ENCODE measurements at places on chromosomes 3 and 15. TPM values are rescaled to one million over a fixed set of nuclear protein-coding genes. Genes with fewer than 3 reads are reported as not detected.

GRCh38 chr3:69181592-69182211 is 59.3 kb upstream of the LMOD3 start:
- peaks cover 10% of the 10 kb centered on the region for H3K4me1 ChIP-seq
- H3K27ac ChIP-seq, result no peak overlapping the region
- H3K27me3 ChIP-seq, result no peaks in the 10 kb centered on the region

GRCh38 chr3:169542331-169542751 is 121.2 kb downstream of the MECOM start:
- no peak for DNase-seq
- H3K4me3 ChIP-seq, result no peak overlapping the region
- peaks cover 4% of the 10 kb centered on the region for H3K4me1 ChIP-seq
- H3K36me3 ChIP-seq, result no peaks in the 10 kb centered on the region
- H3K27ac ChIP-seq, result no peak overlapping the region

DNA sequence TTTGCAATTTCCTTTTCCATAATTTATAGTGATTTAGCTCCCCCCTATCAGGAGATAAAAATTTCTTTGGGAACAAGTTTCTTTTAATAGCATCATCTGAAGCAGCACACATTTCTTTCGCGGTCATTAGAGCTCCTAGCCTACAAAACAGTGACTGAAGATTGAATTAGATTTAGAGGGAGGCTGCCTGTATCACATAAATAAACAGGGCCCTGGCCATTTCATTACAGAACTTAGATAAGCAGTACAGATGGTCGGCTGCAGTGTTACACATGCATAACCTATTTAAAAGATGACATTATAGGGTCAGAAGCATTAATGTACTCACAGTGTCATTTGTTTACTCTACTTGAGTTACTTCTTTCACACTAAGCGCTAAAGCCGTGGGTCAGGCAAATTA is 81.4 kb upstream of the SLC25A26 start:
- DNase-seq, result no peak
- no peaks in the 10 kb centered on the region for H3K27me3 ChIP-seq
- H3K4me3 ChIP-seq, result no peak overlapping the region

GRCh38 chr15:34085746-34086145 is 15.9 kb downstream of the EMC7 start:
- no peak overlapping the region for H3K27ac ChIP-seq
- no peaks in the 10 kb centered on the region for H3K27me3 ChIP-seq
- H3K4me3 ChIP-seq, result no peak overlapping the region
- H3K4me1 ChIP-seq, result no peaks in the 10 kb centered on the region

DNA sequence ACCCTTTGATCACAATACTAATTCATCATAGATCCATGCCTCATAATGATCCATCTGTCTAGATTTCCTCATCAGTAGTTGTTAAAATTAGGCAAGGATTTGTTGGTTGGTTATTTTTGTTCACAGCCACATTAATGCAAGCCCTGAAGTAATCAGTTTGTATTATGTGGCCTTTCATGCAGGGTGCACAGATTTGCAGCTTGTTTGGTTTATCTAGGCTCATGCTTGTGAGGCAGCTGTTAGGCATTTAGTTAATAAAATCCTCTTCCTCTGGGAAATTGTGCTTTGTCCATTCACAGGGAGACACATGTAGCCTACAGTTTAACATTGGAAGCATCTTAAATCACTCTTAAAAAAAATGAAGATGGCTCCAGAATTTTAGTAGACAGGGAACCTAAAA is 162.8 kb upstream of the ZNF385D start:
- peak; percentile 7 for DNase-seq
- no peak overlapping the region for H3K27ac ChIP-seq
- no peaks in the 10 kb centered on the region for H3K27me3 ChIP-seq
- no peaks in the 10 kb centered on the region for H3K4me1 ChIP-seq
- no peak overlapping the region for H3K4me3 ChIP-seq

DNA sequence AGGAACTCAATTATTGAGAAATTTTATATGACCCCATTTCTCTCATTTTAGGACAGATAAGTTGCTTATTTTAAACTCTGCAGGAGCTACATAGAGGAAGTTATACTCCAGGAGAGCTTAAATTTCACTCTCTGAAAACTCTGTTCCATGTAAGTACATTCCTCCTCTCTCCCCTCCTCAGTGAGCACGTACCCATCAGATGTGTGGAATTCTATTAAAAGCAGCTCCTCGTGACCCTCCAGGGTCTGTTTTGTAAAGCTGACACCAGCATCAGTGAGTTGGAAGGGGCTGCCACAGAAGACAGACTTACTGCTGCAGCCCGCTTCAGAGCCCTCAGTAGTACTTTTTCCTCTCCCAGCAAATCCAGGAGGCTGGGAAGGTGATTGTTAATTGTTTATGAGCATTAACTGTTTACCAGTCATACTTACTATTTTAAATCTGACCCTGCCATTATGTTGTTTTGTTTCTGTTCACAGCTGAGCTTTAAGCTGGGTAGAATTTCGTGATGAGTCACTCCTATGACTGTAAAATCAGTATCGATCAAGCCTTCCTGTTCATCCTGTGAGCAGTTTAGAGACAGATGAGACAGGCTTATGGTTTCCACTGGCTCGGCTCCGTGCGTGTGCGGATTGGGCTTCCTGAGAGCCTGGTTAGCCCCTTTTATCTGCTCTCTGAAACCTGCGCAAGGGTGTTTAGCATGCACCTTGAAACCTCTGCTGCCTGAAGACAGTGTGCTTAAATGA is 20.4 kb downstream of the IGF1R start:
- DNase-seq, result no peak
- no peak overlapping the region for H3K4me3 ChIP-seq
- H3K36me3 ChIP-seq, result peaks cover 2% of the 10 kb centered on the region
- peaks cover 13% of the 10 kb centered on the region for H3K4me1 ChIP-seq

Gene PTX3
- 5.4 TPM for total RNA-seq
